Activated CD4-positive, alpha-beta T cell treated with anti-CD3 and anti-CD28 coated beads, Interleukin-2, amount 50 U/mL, for 1 hour (primary cell): ENCODE measurements at places on chromosomes 5 and 9.

GRCh38 chr9:134536101-134536900 lies 105.3 kb upstream of the COL5A1 start:
- no peak for DNase-seq

GRCh38 chr5:91438871-91439270 lies 55.8 kb upstream of the ARRDC3 start:
- DNase-seq, result no peak

GRCh38 chr5:65926276-65926783 lies at the start of gene ERBIN:
Gene ERBIN (plus strand): TSS chr5:65926575. CDS start chr5:65992719, 66,144 bp downstream.
- peak; percentile 58 for DNase-seq

GRCh38 chr5:103511554-103511885 lies 51.1 kb downstream of the NUDT12 start:
- DNase-seq, result no peak

DNA sequence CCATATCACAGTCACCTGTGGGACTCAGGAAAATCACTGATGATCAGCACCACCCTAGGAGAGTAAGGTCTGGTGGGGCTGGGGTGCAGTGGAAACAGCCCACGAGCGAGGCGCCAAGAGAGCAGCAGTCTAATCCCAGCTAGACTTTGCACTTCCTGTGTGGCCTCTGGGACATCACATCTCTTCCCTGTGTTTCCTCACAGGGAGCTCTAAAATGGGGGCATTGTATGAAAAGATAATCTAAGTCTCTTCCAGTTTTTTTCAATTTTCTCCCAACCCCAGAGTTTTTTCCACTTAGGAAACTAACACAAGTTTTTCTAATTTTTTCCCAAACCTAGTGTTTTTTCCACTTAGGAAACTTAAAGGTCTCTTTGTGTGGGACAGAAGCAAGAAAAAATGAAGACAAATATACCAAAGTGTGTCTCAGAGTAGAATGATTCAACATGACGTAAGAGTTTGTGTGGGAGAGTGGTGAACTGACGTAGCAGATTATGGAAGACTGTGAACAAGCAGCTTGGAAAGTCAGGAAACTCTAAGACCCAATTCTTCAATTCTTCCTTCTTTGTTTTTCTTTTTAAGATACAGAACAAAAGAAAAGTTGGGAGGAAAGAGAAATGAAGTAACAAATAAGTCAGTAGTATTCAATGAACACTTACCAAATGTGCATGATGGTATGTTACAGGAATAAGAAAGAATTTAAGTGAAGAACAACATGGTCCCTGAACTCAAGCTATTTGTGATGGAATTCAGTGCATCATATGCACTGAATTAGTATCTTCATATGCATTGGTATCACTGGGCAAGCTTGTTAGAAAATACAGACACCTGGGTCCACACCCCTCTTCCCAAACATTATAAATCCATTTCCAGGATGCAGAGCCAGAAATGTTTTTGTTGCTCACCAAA lies 51.3 kb downstream of the LHFPL2 start:
- no peak for DNase-seq

GRCh38 chr9:77290373-77290772 lies 113.0 kb downstream of the VPS13A start:
- no peak for DNase-seq

GRCh38 chr9:133119103-133119845 lies 1.8 kb downstream of the RALGDS start:
- DNase-seq, result no peak

DNA sequence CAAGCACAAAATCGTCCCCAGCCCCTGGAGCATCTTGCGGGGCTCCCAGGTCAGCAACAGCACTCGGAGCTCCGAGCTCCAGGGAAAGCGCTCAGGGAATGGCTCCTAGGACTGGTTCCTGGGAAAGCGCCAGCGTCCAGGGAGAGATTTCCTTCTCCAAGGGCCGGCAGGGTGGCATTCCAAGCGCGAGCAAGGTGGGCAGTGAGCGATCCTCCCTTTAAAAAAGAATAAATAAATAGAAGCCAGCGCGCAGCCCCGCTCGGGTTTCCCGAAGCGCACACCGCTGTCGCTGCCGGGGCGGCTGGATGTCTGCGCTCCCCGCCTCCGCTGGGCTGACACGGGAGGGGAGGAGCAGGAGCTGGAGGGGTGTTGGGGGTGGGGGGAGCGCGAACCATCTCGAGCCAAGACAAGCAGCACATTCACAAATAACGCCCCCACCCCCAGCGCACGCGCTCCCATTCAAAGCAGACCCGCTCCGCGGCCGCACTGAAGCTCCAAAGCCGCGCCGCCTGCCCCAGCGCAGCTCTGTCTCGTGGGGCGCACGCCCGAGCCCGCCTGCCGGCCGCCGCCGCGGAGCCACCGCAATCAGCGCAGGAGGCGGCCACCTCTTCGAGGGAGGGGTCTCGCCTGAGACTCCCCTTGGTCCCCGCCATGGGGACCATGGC lies 327.4 kb downstream of the SH3GL2 start:
- no peak for DNase-seq

GRCh38 chr5:132020568-132021339 lies 9.3 kb upstream of the ACSL6 start:
- no peak for DNase-seq

- DNase-seq, result no peak
Measured at GRCh38 chr9:32928145-32928763, 73.2 kb downstream of the APTX start.

DNA sequence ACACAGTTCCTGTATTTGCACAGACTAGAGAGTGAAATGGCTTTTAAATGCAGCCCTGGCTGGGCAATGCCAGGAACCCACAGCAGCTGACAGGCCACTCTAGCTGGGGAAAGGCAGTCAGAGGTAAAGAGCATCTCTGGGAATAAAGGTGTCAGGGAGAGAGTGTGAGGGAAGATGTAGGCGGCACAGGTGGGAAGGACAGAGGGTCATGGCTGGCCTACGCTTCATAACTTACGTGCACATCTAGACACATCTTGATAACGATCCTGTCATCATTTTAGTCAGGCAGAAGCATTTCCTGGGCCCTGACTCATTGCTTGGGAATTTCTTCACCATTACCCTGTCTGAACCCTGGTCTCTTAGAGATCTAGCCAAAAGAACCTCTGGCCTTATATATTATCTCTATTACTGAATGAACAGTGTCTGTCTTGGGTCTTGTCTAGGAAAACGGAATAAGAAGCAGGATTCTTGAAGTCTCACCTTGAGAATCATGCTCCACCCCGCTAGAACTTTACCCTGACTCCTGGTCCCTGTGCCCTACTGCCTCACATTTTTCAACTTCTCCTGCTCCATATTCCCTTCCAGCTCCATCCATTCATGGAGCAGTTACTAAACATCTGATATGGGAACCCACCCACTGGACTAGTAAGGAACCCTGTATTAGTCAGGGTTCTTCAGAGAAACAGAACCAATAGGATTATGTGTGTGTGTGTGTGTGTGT lies 106.4 kb upstream of the ELL2 start:
- DNase-seq, result no peak

DNA sequence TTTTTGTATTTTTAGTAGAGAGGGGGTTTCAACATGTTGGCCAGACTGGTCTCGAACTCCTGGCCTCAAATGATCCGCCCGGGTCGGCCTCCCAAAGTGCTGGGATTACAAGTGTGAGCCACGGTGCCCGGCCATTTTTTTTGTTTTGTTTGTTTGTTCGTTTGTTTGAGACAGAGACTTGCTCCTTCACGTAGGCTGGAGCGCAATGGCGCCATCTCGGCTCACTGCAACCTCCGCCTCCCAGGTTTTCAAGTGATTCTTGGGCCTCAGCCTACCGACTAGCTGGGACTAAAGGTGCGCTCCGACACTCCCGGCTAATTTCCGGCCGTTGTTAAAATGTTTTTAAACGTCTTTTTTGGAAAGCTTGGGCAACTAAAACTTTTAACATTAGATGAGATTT lies 54.0 kb downstream of the SHOC1 start:
- DNase-seq, result no peak

- no peak for DNase-seq
Measured at GRCh38 chr5:168592014-168592368, 12.8 kb upstream of the PANK3 start.

DNA sequence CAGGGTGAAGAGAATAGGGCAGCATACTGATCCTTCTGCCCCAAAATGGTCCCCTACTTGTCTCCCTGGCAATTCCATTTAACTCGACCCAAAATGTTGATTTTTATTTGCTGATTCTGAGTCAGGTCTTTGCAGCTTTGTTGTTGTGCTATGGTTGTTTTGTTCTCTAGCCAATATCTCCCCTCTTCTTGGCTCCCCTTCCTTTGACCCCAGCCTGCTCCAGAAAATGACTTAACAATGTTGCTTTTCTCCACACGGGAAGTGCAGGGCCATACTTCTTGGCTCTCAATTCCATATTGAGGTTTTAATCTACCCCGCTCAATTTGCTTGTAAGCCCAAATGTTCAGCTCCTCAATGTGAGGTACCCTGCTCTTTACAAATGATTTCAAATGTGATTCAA lies 330.0 kb downstream of the RASEF start:
- no peak for DNase-seq

DNA sequence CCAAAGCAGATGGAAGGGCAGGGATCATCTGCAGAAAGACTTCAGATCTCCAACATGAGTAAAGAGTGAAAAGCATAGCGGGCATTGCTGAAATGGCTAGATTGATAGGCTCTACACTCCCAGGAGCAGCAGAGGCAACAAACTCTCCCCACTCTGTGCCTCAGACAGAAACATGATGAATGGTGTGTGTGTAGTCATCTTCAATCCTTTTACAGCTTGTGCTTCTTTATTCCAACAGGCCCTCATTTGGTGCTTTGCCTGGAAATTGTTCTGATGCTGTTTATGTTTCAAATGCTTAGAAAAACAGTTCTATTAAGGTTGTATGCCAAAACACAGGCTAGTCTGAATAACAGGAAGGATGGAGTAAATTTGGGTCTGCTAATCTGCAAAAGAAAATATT lies 176.2 kb downstream of the DMRTA1 start:
- no peak for DNase-seq

- DNase-seq, result no peak
Measured at GRCh38 chr5:37787742-37788141, 52.1 kb downstream of the GDNF start.

- DNase-seq, result no peak
Measured at GRCh38 chr5:35902046-35902672, 36.3 kb downstream of the CAPSL start.
